ENCODE measurements at places on chromosomes 7 and 10.

DNA sequence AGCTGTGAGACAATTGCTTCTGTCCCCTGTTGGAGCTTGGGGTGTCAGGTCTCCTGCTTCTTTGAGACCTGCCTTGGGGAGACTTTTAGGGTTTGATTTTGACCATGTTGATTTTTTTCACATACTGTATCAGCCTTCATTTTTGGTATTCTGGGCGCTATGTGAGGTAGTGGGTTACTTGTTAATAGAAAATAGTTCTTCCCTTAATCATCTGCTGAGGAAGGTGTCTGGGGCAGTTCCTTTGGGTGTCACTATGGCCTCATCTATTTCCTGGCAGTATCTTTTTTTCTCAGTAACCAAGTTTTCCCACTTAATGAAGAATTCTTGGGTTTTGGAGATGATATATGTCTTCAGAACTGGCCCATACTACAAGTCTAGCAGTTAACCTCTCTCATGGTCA is 4.6 kb upstream of the NOLC1 start:
- DNase-seq, result no peak

GRCh38 chr10:88209837-88210561 is 346.6 kb downstream of the PTEN start:
- no peak for DNase-seq

DNA sequence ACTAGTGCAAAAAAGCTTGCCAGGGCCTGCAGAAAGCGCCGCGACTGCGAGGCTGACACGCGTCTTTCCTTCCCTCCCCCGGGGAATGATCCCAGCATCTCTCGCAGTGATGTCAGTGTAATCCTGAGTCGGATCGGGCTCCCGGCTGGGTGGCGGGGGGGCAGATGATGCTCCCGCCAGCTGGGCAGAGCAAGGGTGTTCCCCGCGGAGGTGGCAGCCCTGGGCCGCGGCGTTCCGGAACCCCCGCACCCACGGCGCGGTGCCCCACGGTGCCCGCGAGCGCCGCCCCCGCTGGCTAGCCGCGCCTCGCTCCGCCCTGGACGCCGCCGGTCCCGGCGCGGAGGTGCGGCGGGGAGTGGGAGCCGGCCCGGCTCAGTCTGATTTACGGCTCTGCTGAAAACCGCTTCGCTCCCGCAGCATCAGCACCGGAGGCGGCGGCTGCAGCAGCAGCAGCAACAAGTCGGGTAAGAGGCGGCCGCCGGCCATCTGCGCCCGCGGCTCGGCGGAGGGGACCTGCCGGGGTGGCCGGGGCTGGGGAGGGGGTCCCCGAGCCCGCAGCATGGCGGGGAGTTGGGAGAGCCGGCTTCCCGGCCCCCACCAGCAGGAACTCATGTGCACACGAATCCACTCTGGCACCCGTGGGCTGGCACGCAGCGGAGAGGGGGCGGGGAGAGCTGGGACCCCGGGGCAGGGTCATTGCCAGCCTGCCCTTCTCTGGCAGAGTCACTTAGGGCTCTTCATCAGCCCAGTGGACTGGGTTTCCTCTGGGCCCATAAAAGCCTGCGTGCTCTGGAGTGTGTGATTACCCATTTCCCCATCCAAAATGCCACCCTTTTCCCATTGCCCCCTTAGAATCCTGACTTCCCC is at the start of gene ZNF365:
Gene ZNF365, plus strand, starts transcription at position 375 of the 867 bp plus-strand sequence. CDS start 1,825 bp downstream, outside the sequence.
- DNase-seq, result peak; percentile 34

DNA sequence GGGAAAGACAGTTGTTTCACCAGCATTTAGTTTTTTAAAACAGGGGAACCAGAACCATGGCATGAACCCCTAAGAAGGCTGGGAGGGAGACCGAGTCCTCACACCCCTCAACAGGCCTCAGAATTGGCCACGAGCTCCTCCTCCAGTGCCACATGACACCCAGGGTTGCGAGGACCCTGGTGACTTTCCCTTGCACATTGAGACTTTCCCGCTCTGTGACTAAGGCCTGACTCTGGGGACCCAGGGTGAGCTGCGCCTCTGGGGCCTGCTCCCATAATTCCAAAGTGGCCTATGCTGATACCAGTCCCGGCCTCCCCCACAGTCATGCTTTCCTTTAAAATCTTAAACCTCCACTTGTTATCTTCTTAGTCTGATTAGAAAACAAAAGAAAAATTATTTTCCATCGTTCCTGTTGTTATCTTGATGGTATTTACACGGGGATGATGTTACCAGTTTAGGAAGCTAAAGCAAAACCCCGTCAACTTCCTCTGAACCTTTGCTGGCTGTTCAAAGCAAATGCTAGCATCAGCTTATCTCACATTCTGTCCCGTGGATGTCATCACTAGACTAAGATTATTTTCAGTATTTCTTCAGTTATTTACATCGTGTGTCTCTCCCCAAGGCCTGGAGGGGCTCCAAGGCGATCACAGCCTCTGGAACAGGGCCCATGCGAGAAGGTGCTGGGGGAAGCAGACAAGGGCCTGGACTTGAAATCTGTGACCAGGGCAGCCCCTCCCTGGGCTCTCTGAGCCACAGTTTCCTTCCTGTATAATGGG is 42.1 kb downstream of the FAM53B start:
- DNase-seq, result no peak

DNA sequence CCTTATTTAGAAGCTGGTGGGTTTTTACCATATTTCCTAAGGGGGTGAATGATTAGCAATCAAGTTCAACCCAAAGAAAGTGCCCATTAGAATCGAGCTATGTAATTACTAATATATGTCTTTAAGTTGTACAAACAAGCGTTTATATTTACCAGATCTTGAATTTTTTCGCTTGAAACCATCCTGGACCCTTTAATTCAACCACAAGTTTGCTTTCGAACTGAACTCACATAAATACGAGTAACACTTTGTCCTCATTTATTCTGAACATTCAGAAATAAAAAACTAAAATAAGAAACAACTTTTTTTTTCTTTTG is 1.5 kb downstream of the SRI start:
- no peak for DNase-seq
